H4 (cell line): ENCODE measurements at places on chromosomes 2 and 18. TPM values are rescaled to one million over a fixed set of nuclear protein-coding genes. Genes with fewer than 3 reads are reported as not detected.

GRCh38 chr18:44093253-44093652 is 587.4 kb upstream of the SETBP1 start:
- no peak for DNase-seq

Gene TLX2
- total RNA-seq = not detected in 2 replicates

Gene AGXT
- total RNA-seq = not detected in 2 replicates

DNA sequence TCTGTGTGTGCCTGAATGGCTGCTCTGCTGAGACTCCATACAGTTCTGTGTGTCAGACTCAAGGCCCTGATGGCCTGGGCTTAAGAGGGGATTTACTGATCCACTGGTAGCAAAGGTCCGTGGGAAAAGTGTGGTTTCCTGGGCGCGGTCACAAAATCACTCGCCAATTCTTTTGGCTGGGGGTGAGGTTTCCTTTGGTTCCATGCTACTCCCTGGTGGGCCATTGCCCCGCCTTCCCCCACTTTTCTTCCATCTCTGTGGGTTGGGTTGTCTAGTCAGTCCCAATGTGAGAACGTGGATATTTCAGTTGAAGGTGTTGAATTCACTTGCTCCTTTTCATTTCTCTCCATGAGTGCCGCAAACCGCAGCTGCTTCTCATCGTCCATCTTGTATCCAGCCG is 162.7 kb upstream of the NRXN1 start:
- no peak for DNase-seq

Gene DUSP19
- 1.7 and 3.3 TPM in 2 replicates for total RNA-seq

GRCh38 chr18:60146220-60146960 is 226.2 kb downstream of the MC4R start:
- no peak for DNase-seq
